Activated T-helper 17 cell treated with anti-CD3 and anti-CD28 coated beads, Interleukin-2, amount 50 U/mL, for 72 hours (primary cell): ENCODE measurements at places on chromosomes 16 and 17. TPM values are rescaled to one million over a fixed set of nuclear protein-coding genes. Genes with fewer than 3 reads are reported as not detected.
A peak's percentile ranks its signal among the peaks of the same experiment; 100 is the strongest.

DNA sequence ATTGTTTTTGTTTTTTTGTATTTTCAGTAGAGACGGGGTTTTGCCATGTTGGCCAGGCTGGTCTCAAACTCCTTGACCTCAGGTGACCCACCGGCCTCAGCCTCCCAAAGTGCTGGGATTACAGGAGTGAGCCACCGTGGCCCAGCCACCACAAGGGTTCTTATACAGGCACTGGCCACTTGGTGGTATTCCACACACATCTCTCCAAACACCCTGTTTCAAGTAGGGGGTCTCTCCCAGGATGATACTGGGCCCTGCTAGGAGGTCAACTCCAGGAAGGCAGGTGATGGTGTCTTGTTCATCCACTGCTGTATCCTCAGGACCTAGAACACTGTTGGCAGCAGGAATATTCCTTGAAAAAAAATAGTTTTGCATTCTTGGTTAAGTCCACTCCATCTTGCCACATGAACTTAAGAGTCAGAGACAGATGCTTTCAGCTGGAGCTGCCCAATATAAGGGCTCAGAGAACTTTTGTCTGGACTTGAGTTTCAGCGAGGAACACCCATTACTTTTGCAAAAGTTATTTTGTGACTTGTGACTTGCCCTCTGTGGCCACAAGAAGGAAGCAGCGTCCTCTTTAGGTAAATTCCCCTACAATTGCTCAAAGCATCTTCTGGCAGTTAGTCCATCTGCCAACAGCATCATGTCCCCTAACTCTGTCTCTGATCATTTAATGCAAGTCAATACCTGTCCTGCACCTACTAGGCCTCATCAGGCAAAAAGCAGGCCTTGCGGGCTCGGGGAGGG is 7.4 kb upstream of the EEF2K start:
- H3K36me3 ChIP-seq = peaks cover 19% of the 10 kb centered on the region
- H3K4me1 ChIP-seq = peaks cover 26% of the 10 kb centered on the region
- H3K27me3 ChIP-seq = no peaks in the 10 kb centered on the region
- no peak for ATAC-seq

DNA sequence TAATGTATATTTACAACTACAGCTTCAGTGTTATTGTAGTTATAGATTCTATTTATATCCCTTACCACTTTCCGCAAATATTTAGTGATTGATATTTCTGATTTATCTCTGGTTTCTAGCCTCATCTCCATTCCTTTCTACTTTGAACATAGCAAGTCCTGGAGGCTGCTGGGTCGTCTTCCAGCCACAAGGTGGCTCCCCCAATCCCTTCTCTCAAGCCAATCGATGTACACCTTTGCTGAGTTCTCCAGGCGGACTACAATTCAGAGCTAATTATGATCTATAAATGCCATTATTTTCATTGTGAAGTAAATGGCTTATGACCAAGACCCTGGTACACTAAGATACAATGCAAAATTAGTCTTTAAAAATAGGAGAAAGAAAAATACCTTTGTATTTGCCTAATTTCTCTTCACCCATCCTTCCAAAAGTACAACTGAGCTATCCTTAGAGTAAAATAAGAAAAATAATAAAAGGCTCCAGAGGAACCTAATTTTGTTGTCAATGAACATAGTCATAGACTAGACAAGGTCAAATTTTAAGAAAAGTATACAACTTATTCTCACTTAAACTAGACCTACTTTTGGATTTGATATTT is 122.1 kb downstream of the SKAP1 start:
- H3K27me3 ChIP-seq = no peaks in the 10 kb centered on the region
- peaks cover 16% of the 10 kb centered on the region for H3K4me1 ChIP-seq

DNA sequence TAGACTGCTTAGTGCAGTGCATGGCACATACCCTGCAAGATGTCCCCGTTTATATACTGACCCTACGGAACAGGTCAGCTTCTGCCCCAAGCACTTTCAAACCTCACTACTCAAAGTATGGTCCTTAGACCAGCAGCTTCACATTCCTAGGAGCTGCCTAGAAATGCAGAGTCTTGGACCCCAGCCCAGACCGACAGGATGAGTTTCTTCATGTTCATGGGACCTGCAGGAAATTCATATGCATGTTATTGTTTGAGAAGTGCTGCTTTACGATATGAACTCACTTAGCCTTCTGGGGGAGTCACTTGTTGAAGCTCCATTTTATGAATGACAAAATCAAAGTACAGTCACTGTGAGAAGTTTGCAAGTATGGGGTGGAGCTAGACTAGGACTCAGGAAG is 82.6 kb downstream of the DYNLRB2 start:
- H3K27ac ChIP-seq = no peak overlapping the region
- no peak overlapping the region for H3K4me3 ChIP-seq
- ATAC-seq = no peak
- peaks cover 20% of the 10 kb centered on the region for H3K36me3 ChIP-seq
- no peaks in the 10 kb centered on the region for H3K27me3 ChIP-seq

GRCh38 chr16:1154291-1154886 is 1.5 kb downstream of the CACNA1H start:
- H3K27ac ChIP-seq = no peak overlapping the region
- no peaks in the 10 kb centered on the region for H3K36me3 ChIP-seq
- H3K27me3 ChIP-seq = peaks cover 6% of the 10 kb centered on the region
- no peak for ATAC-seq
- no peak overlapping the region for H3K4me3 ChIP-seq

DNA sequence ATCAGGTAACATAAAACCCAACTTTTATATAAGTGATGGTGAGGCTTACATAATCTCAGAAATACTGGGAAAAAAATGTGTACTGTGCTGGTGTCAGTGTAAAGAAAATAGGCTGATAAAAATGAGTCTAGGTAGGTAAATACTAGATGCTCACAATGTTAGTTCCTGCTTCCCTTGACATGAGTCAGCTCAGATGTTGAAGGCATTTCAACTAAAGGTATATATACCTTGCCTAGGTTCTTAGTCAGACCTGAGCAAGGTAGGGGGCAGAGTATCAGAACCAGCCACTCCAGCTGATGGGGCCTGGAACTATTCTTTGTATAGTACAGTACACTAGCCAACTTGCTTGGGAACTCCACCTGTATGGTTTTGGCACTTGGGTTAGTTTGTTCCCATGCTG is 51.0 kb upstream of the CA10 start:
- no peaks in the 10 kb centered on the region for H3K4me1 ChIP-seq
- H3K27ac ChIP-seq = no peak overlapping the region
- H3K4me3 ChIP-seq = no peak overlapping the region
- H3K36me3 ChIP-seq = no peaks in the 10 kb centered on the region
- ATAC-seq = no peak

DNA sequence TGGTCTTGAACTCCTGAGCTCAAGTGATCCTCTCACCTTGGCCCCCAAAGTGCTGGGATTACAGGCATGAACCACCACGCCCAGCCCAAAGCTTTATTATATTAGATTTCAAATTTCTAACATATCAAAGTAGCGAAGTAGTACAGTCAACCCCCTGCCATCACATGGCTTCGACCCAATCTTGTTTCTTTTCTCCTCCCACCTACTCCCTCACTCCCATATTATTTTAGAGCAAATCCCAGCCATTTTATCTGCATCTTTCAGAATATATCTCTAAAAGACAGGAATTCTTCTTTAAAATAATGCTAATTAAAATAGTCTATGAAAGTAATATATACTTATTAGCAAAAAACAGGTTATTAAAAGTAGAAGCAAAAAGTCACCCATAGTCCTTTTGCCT is 893 bp downstream of the IGSF6 start:
- H3K4me1 ChIP-seq = peaks cover 20% of the 10 kb centered on the region
- no peak overlapping the region for H3K4me3 ChIP-seq
- H3K36me3 ChIP-seq = peaks cover 33% of the 10 kb centered on the region

DNA sequence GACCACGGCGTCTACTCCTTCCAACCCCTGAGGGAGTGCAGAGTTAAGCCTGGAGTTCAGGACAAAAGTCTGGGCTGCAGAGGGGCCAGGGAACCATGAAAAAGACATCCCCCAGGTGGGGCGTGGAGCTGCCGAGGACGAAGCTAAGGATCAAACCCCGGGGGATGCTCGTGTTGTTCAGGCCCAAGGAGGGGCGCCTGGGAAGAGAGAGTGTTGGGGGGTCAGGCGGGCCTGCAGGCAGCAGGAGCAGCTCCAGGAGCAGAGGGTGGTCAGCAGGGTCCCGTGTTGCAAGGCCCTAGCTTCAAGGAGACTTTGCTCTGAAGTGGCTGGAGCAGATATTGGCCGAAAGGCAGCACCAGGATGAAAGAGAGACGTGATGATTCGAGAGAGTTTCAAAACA is 26.7 kb downstream of the NECAB2 start:
- H3K4me3 ChIP-seq = no peak overlapping the region
- no peaks in the 10 kb centered on the region for H3K36me3 ChIP-seq
- H3K27me3 ChIP-seq = peaks cover 31% of the 10 kb centered on the region

Gene ZNF385C
- total RNA-seq = 0.15 TPM

Gene ASGR1
- 4.5 TPM for total RNA-seq

GRCh38 chr17:5837055-5837491 is 233.1 kb upstream of the WSCD1 start:
- H3K4me3 ChIP-seq = no peak overlapping the region
- H3K27me3 ChIP-seq = no peaks in the 10 kb centered on the region
- H3K36me3 ChIP-seq = no peaks in the 10 kb centered on the region
- H3K27ac ChIP-seq = no peak overlapping the region
- peaks cover 5% of the 10 kb centered on the region for H3K4me1 ChIP-seq
- peak; percentile 55 for ATAC-seq

GRCh38 chr16:11250091-11250785 is 5.8 kb downstream of the SOCS1 start:
- H3K36me3 ChIP-seq = peaks cover 48% of the 10 kb centered on the region
- H3K27me3 ChIP-seq = no peaks in the 10 kb centered on the region
- H3K27ac ChIP-seq = peak overlapping the region; percentile 98
- peak overlapping the region; percentile 97 for H3K4me3 ChIP-seq
- H3K4me1 ChIP-seq = peaks cover 24% of the 10 kb centered on the region

GRCh38 chr16:84196727-84197394 is 5.9 kb downstream of the ADAD2 start:
- H3K4me1 ChIP-seq = peaks cover 8% of the 10 kb centered on the region
- H3K36me3 ChIP-seq = no peaks in the 10 kb centered on the region
- ATAC-seq = no peak
- H3K4me3 ChIP-seq = no peak overlapping the region
- no peak overlapping the region for H3K27ac ChIP-seq

Gene OR2C1
- not detected for total RNA-seq

GRCh38 chr16:10740845-10741208 is 2.8 kb upstream of the NUBP1 start:
- no peak for ATAC-seq
- H3K4me3 ChIP-seq = no peak overlapping the region
- no peaks in the 10 kb centered on the region for H3K27me3 ChIP-seq
- H3K36me3 ChIP-seq = peaks cover 19% of the 10 kb centered on the region
- peaks cover 28% of the 10 kb centered on the region for H3K4me1 ChIP-seq
- H3K27ac ChIP-seq = no peak overlapping the region

DNA sequence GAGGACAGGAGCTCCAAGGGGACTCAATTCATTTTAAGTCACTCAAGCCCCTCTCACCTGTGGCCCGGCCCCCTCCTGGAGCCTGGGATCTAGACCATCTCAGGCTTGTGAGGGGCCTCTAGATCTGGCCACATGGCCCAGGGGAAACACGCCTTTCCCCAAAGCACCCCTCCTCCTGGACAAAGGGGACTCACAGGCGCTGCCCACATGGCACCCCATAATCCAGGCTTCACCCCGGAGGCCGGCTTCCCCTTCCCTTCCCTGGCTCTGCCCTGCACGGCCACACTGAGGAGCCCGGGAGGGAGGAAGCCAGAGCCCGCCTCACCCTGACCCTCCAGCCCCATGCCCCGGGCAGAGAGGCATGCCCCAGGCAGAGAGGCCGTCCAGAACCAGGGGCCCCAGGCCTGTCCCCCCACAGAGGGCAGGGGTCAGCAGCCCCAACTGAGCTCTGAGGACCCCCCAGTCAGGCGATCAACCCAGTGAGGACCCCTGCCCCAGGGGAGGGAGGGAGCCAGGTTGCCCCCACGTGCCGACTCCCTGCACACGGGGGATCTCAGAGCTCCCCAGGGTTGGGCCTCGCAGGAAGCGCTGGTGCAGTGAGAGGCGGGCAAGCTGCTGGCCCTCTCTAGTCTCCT is 10.9 kb downstream of the HS3ST6 start:
- no peak overlapping the region for H3K27ac ChIP-seq
- ATAC-seq = no peak
- peaks cover 12% of the 10 kb centered on the region for H3K27me3 ChIP-seq
- no peaks in the 10 kb centered on the region for H3K36me3 ChIP-seq
- no peaks in the 10 kb centered on the region for H3K4me1 ChIP-seq

DNA sequence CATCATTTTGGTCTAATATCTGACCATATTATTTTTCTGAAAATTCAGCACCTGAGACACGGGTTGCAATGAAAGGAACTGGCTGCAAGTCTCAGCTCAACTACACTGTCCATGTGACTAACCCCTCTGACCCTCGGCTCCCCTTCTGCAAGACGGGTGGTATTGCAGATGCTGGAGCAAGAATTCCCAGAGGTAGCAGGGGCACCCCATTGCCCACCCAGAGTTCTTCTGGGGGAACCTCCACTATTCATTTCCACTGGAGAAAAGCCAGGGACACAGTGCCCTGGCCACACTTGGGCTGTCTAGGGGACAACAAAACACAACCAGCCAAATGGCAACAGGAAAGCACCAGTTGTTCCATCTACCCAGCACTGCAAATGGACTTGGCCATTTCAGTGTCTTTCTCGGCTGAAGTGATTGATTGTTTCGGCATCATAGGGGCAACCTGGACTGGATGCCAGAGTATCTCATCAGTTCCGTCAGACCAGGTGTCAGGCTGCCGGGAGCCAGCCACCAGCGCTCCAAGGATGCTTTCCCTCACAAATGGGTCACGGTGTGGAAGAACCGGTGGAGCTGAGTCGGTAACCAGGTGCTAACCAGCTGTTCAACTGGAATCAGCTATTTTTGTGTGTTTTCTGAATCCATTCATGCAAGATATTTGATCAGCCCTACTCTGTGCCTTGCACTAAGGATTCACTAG is 58.1 kb downstream of the C16orf78 start:
- H3K36me3 ChIP-seq = no peaks in the 10 kb centered on the region
- H3K27ac ChIP-seq = no peak overlapping the region
- no peak overlapping the region for H3K4me3 ChIP-seq
- H3K27me3 ChIP-seq = peaks cover 9% of the 10 kb centered on the region
- no peak for ATAC-seq

Gene CCDC200
- total RNA-seq = not detected

Gene UNKL
- total RNA-seq = 76.4 TPM

DNA sequence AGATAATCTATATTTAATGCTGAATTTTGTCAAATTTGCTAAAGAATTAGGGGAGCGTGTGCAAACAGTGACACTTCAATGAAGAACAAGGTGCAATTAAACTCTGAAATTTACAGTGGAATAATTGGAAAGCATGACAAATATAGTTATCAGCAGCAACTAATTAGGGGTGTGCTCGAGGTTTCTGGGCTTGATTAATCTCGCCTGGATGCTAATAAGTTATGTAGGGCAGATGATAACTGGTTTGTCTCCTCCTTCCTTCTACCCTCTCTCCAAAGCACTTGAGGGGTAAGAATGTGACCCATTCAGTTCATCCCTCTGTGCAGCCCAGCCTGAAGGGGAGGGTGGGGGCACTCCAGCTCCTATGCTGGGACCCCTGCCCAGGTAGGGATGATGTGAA is 21.9 kb downstream of the MRM1 start:
- H3K4me3 ChIP-seq = no peak overlapping the region
- H3K27me3 ChIP-seq = no peaks in the 10 kb centered on the region
- H3K4me1 ChIP-seq = no peaks in the 10 kb centered on the region
- no peak overlapping the region for H3K27ac ChIP-seq
- H3K36me3 ChIP-seq = no peaks in the 10 kb centered on the region
